Calu3 (cell line): ENCODE measurements at places on chromosomes 4 and X. TPM values are rescaled to one million over a fixed set of nuclear protein-coding genes. Genes with fewer than 3 reads are reported as not detected.
A peak's percentile ranks its signal among the peaks of the same experiment; 100 is the strongest.

DNA sequence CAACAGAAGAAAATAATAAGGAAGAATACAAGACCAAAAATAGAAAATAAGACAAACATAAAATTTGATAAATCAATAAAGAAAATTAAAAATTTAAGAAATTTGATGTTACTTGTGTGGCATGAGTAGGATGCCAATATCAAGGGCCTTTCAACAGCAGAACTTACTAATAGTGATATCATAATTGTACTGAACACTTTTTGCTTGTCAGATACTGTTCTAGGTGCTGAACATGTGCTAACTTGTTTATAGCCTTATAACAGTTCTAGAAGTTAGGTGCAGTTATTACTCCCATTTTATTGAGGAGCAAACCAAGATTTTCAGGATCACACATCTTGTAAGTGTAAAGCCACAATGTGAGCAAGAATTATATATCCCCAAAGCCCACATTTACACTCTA is 546.0 kb upstream of the EPHA5 start:
- H3K27me3 ChIP-seq = no peaks in the 10 kb centered on the region
- H3K4me3 ChIP-seq = no peak overlapping the region
- H3K36me3 ChIP-seq = no peaks in the 10 kb centered on the region
- DNase-seq = no peak
- no peak overlapping the region for H3K27ac ChIP-seq
- no peaks in the 10 kb centered on the region for H3K4me1 ChIP-seq

GRCh38 chr4:166252487-166253402 is 379.7 kb downstream of the TLL1 start:
- no peak overlapping the region for H3K4me3 ChIP-seq
- no peaks in the 10 kb centered on the region for H3K36me3 ChIP-seq
- H3K27ac ChIP-seq = no peak overlapping the region
- H3K4me1 ChIP-seq = no peaks in the 10 kb centered on the region

- no peak for DNase-seq
- H3K27me3 ChIP-seq = no peaks in the 10 kb centered on the region
- H3K4me1 ChIP-seq = no peaks in the 10 kb centered on the region
Measured at GRCh38 chr4:70473679-70474078, 1.7 kb downstream of the MUC7 start.

Gene GRIA3
- total RNA-seq = not detected in 2 replicates

GRCh38 chr4:20839957-20840356 is 139.7 kb downstream of the PACRGL start:
- peak overlapping the region; percentile 23 for H3K27ac ChIP-seq
- no peak overlapping the region for H3K4me3 ChIP-seq
- H3K4me1 ChIP-seq = peaks cover 18% of the 10 kb centered on the region

DNA sequence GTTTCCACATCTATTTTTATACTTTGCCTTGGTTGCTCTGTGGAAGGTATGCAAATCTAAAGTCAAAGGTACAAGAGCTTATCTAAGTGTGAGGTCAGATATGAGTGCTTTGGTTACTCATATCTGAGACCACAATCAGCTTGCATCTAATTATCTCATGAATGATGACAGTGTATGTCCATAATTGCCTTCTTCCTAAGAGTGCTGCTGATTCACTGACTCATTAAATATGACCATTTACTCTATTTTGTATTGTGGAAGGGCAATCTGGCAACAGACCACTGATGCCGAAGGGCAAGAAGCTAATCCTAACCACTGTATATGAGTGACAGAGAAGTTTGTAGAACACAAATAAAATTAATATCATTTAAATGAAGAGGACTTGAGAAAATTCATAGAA is 1190.2 kb upstream of the AGA start:
- H3K4me3 ChIP-seq = no peak overlapping the region
- H3K27ac ChIP-seq = no peak overlapping the region
- no peaks in the 10 kb centered on the region for H3K36me3 ChIP-seq
- DNase-seq = no peak
- H3K4me1 ChIP-seq = no peaks in the 10 kb centered on the region
- H3K27me3 ChIP-seq = no peaks in the 10 kb centered on the region

Gene FSTL5
- total RNA-seq = not detected in 2 replicates

Gene SYTL5
- total RNA-seq = 0.47 and 1.2 TPM in 2 replicates

DNA sequence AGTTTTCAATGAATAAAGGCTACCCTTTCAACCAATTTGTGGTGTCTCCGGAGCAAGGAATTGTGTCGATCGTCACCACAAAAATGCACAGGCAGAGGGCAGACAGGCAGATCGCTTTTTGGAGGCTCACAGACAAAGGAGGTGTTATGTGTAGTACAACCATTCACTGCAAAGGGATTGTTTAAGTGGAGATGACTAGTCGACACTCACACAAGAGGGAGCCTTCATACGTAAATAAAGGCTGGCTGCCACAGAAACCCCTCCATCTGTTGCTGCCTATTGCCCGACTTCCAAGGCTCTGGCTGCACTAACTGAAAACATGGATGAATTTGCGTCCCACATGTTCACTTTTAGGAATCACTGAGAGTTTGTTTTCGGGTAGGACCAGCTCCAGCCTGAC is 281.1 kb downstream of the NKX6-1 start:
- H3K4me3 ChIP-seq = no peak overlapping the region
- no peaks in the 10 kb centered on the region for H3K4me1 ChIP-seq
- no peaks in the 10 kb centered on the region for H3K36me3 ChIP-seq
- H3K27ac ChIP-seq = no peak overlapping the region
- no peak for DNase-seq
